HFFc6 (cell line): ENCODE measurements at places on chromosomes 5 and 9. TPM values are rescaled to one million over a fixed set of nuclear protein-coding genes. Genes with fewer than 3 reads are reported as not detected.
A peak's percentile ranks its signal among the peaks of the same experiment; 100 is the strongest.

GRCh38 chr5:173764332-173765028, 123.7 kb upstream of the CPEB4 start:
- H3K27ac ChIP-seq: peak overlapping the region; percentile 71
- peaks cover 22% of the 10 kb centered on the region for H3K4me1 ChIP-seq
- peaks cover 11% of the 10 kb centered on the region for H3K27me3 ChIP-seq
- H3K36me3 ChIP-seq: no peaks in the 10 kb centered on the region
- peak overlapping the region; percentile 36 for H3K4me3 ChIP-seq

GRCh38 chr9:37085233-37085632, 35.1 kb upstream of the ZCCHC7 start:
- no peak overlapping the region for H3K4me3 ChIP-seq
- DNase-seq: no peak
- peaks cover 40% of the 10 kb centered on the region for H3K4me1 ChIP-seq
- H3K36me3 ChIP-seq: peaks cover 14% of the 10 kb centered on the region
- H3K27me3 ChIP-seq: peaks cover 2% of the 10 kb centered on the region
- H3K27ac ChIP-seq: no peak overlapping the region

GRCh38 chr5:93221773-93222172, 359.2 kb downstream of the NR2F1-AS1 start:
- H3K36me3 ChIP-seq: no peaks in the 10 kb centered on the region
- no peaks in the 10 kb centered on the region for H3K27me3 ChIP-seq
- H3K4me1 ChIP-seq: peaks cover 9% of the 10 kb centered on the region
- no peak overlapping the region for H3K27ac ChIP-seq
- no peak overlapping the region for H3K4me3 ChIP-seq
- DNase-seq: no peak

HACD4 gene
- 2.6 to 3.8 TPM (median 3.1 TPM) in 3 replicates for total RNA-seq

IRX2 gene
- total RNA-seq: 3.0 to 4.7 TPM (median 4.3 TPM) in 3 replicates

GRCh38 chr9:27829621-27830020, 256.3 kb upstream of the C9orf72 start:
- H3K4me1 ChIP-seq: no peaks in the 10 kb centered on the region
- H3K4me3 ChIP-seq: no peak overlapping the region
- H3K27ac ChIP-seq: no peak overlapping the region
- H3K27me3 ChIP-seq: no peaks in the 10 kb centered on the region
- no peaks in the 10 kb centered on the region for H3K36me3 ChIP-seq
- no peak for DNase-seq

GRCh38 chr5:149018909-149019443, 43.9 kb downstream of the SH3TC2 start:
- peaks cover 2% of the 10 kb centered on the region; the same call in 1 of the 2 replicates for H3K27me3 ChIP-seq
- no peak for DNase-seq
- H3K36me3 ChIP-seq: peaks cover 26% of the 10 kb centered on the region
- no peak overlapping the region for H3K27ac ChIP-seq

DNA sequence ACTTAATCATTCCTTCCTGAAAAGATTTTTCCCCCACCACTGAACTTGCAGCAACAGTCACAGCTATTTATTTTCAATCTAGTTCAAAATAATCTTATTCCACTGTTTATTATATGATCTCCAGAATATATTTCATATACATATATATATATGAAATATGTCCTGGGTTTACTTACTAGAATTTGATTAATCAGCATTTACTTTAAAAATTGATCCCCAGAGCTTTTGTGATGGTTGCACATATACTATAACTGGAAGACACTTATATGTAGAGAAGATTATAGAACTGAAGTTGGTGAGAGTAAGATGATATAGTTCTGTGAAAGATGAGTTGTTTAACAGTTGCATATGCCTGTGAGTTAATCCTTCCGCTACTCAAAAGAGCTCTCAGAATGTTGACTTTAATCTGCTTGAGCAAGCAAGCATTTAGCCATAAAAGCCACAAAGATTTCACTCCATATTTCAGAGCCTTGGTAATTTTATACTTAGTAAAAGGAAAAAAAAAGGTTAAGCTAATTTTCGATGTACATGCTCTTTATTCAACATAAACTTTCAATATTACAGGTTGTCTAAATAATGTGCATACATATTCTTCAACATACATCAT, 399.3 kb upstream of the CDH9 start:
- H3K4me3 ChIP-seq: no peak overlapping the region
- H3K27me3 ChIP-seq: no peaks in the 10 kb centered on the region
- H3K27ac ChIP-seq: no peak overlapping the region
- no peaks in the 10 kb centered on the region for H3K36me3 ChIP-seq

GRCh38 chr5:147156012-147156411, 78.8 kb upstream of the STK32A start:
- no peak for DNase-seq
- H3K36me3 ChIP-seq: no peaks in the 10 kb centered on the region
- H3K27me3 ChIP-seq: no peaks in the 10 kb centered on the region
- no peak overlapping the region for H3K4me3 ChIP-seq
- no peak overlapping the region for H3K27ac ChIP-seq

GRCh38 chr5:100771181-100771580, 131.9 kb downstream of the ST8SIA4 start:
- H3K27me3 ChIP-seq: no peaks in the 10 kb centered on the region; the same call in none of the 2 replicates
- DNase-seq: no peak
- H3K27ac ChIP-seq: no peak overlapping the region
- H3K4me3 ChIP-seq: no peak overlapping the region

DNA sequence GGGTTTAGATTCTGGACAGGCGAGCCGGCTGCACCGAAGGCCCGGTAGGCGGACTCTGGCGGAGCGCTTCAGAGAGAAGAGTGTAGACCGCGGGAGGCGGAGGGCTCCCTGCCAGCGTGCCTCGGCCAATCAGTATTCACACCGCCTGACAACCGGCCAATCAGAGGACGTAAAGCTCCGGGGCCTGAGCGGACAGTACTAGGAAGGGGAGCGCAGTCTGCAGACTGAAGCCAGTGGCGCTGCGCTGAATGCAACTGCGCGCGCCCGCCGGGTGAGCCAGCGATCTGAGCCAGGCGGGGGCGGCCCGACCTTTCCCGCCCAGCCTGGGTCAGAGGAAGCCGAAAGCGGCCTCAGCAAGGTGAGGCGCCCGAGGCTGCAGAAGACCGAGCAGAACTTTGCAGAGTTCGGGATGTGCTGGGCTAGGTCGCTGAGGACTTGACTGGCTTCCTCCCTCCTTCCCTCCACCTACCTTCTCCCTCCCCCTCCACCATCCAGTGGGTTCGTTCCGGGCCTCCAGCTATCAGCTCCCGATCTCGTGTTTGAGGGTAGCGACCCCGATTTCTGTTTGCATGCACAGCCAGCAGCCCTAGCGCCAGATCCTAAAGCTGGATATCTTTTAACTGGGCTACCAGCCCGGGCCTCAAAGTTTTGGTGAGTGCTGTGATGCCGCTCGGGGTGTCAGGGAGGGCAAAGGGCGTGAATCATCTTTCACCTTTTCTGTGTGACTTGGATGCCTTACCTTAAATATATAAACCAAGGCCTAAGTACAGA, at the start of gene DMRT2:
Gene DMRT2, plus strand, starts transcription at position 233 of the 771 bp plus-strand sequence. CDS start 1,257 bp downstream, outside the sequence.
- H3K4me1 ChIP-seq: peaks cover 8% of the 10 kb centered on the region; the same call in 1 of the 2 replicates
- no peak within 1 kb of the TSS for H3K27ac ChIP-seq
- DNase-seq: no peak

OMD gene
- total RNA-seq: not detected in 3 replicates

DNA sequence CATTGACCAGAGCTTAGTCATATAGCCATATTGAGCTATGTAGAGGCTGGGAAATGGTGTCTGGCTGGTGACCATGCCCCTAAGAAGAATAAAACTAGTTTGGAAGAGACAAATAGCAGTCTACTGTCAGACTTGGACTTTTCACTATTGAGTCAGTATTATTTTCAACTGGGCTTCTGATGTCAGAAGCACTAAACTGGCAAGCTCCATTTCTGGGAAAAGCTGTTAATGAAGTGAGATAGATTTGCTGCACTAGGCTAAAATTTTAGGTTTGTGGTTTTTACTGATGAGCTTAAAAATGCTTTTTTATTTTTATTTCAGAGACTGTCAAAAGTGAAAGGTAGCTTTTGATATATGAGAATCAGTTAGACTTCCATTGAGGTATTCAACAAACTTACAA, 220.2 kb downstream of the RAB3C start:
- H3K4me1 ChIP-seq: no peaks in the 10 kb centered on the region
- no peaks in the 10 kb centered on the region for H3K27me3 ChIP-seq
- DNase-seq: no peak
- no peaks in the 10 kb centered on the region for H3K36me3 ChIP-seq

HTR4 gene
- not detected in 3 replicates for total RNA-seq

GRCh38 chr5:131156957-131157356, 8.1 kb downstream of the HINT1 start:
- no peak for DNase-seq
- H3K36me3 ChIP-seq: peaks cover 24% of the 10 kb centered on the region
- H3K4me1 ChIP-seq: no peaks in the 10 kb centered on the region
- H3K4me3 ChIP-seq: no peak overlapping the region
- no peaks in the 10 kb centered on the region; the same call in 1 of the 2 replicates for H3K27me3 ChIP-seq

GRCh38 chr9:33506626-33507370, 17.3 kb upstream of the ANKRD18B start:
- H3K27me3 ChIP-seq: no peaks in the 10 kb centered on the region
- DNase-seq: peak; percentile 96
- H3K27ac ChIP-seq: peak overlapping the region; percentile 97
- peaks cover 57% of the 10 kb centered on the region for H3K4me1 ChIP-seq
- H3K36me3 ChIP-seq: 0 out of 2 replicates have a peak, but pooled peaks cover 3% of the 10 kb centered on the region
- H3K4me3 ChIP-seq: peak overlapping the region; percentile 86

DNA sequence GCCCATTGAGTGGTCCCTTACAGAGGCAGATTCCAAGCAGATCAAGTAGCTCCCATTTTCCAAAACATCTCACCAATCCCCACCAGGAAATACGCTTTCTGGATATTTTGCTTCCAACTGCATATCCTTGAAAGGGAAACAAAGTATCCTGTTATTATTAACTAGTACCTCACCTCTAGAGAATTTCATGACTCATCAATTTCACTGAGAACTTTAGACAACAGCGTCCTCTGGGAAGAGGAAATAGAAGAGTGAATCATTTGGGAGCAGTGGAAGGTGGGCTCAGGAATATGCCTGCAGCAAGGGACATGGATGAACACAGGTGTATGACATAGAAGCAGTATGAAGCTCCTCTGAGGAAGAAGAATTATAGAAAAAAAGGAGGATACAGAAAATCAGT, 186.7 kb downstream of the MARCHF11 start:
- peak overlapping the region; percentile 88 for H3K27ac ChIP-seq
- peak overlapping the region; percentile 74 for H3K4me3 ChIP-seq
- no peaks in the 10 kb centered on the region for H3K27me3 ChIP-seq

GRCh38 chr5:8184455-8185063, 315.6 kb downstream of the MTRR start:
- H3K27ac ChIP-seq: no peak overlapping the region
- H3K4me3 ChIP-seq: no peak overlapping the region
- H3K27me3 ChIP-seq: peaks cover 3% of the 10 kb centered on the region; the same call in 1 of the 2 replicates
- no peaks in the 10 kb centered on the region for H3K36me3 ChIP-seq
- H3K4me1 ChIP-seq: no peaks in the 10 kb centered on the region
- no peak for DNase-seq

PRDM9 gene
- not detected in 3 replicates for total RNA-seq

DNA sequence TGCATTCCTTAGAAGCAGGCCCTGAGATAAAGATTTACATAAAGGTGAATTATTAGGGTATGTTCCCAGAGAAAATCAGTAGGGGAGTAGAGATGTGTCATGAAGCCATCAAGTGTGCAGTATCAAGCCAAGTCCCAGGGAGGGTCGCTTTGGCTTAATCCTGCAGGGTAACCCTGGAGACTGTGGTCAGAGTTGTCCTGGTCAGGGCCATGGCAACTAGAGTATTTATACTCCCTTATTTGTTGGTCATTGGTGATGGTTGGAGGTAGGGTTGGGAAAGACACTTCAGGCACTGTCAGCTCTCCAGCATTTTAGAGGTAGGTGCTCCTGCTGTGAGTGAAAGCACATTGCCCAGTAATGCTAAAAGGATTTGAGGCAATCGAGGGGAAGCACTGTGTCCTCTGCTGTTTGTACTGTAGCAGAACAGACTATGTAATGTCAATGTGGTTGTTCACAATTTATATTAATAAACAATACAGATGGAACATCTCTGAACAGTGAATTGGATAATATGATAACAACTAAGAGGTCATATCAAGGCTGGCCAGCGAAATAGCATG, 108.9 kb downstream of the GDNF start:
- no peak overlapping the region for H3K27ac ChIP-seq
- no peak overlapping the region for H3K4me3 ChIP-seq
- H3K27me3 ChIP-seq: no peaks in the 10 kb centered on the region
- no peak for DNase-seq
- peaks cover 8% of the 10 kb centered on the region for H3K4me1 ChIP-seq

DNA sequence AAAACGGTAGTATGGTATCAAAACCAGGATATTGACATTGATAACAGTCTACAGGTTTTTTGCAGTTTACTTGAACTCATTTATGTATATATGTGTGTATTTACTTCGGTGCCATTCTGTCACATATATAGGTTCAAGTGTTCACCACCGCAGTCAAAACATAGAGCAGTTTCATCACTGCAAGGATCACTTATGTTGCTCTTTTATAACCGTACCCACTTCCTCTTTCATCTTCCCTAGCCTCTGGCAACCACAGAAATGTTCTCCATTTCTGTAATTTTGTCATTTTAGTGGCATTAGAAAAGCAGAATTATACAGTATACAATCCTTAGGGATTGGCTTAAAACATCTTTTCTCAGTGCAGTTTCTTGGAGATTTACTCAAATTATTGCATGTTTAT, 90.3 kb downstream of the SH3GL2 start:
- peaks cover 2% of the 10 kb centered on the region; the same call in 1 of the 2 replicates for H3K27me3 ChIP-seq
- no peak for DNase-seq
- H3K4me1 ChIP-seq: no peaks in the 10 kb centered on the region
- no peak overlapping the region for H3K27ac ChIP-seq
- H3K4me3 ChIP-seq: no peak overlapping the region
- H3K36me3 ChIP-seq: no peaks in the 10 kb centered on the region

- H3K36me3 ChIP-seq: no peaks in the 10 kb centered on the region
- peaks cover 12% of the 10 kb centered on the region for H3K4me1 ChIP-seq
- no peak overlapping the region for H3K4me3 ChIP-seq
- H3K27me3 ChIP-seq: no peaks in the 10 kb centered on the region
- no peak for DNase-seq
- no peak overlapping the region for H3K27ac ChIP-seq
Measured at GRCh38 chr9:128033609-128034008, 33.5 kb downstream of the NAIF1 start.

NPDC1 gene
- 121 to 185 TPM (median 184 TPM) in 3 replicates for total RNA-seq

DNA sequence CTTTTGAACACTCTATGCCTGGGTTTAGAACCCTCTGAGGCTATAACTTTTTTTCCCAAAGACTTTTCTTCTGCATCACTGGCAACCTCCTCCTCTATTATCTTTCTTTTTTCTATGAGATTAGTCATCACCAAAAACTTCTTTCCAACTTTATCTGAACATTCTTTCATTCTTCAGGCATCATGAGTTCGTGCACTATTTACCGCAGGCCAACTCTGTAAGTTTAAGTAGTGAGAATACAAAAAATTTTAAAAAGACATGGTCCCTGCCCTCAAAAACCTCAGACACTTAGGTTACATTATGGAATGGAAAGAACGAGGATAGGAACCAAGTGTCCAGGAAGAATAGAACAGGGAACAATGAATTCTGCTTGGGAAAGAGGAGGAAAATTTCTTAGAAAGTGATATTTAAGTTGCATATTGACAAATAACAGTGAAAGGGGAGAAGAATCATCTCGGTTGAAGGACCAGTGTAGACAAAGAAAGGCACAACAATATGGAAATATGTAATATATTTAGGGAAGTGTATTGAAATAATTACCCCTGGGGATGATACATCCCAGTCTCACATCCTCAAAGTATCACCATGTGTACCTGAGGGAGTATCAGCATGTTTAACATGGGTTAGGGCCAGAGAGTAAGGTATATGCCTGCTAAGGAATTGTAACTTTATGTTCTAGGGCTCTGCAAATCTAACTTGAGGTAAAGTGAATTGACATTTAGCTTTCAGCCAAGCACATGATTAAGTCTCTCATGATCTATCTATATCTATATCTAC, 196.5 kb upstream of the NREP start:
- no peaks in the 10 kb centered on the region for H3K36me3 ChIP-seq
- peak overlapping the region; percentile 63 for H3K4me3 ChIP-seq
- H3K27me3 ChIP-seq: no peaks in the 10 kb centered on the region
- H3K27ac ChIP-seq: peak overlapping the region; percentile 84
- H3K4me1 ChIP-seq: peaks cover 70% of the 10 kb centered on the region
